Activated T-helper 1 cell treated with anti-CD3 and anti-CD28 coated beads, Interleukin-12 subunit alpha, Interleukin-12 subunit beta, Interleukin-2, Interleukin-4 antibody, amounts not matched to agents 30 ng/mL and 10 ng/mL and 1 ng/mL, durations not matched to agents 14 hours and 24 hours and 36 hours (primary cell): ENCODE measurements at places on chromosomes 5 and 9. TPM values are rescaled to one million over a fixed set of nuclear protein-coding genes. Genes with fewer than 3 reads are reported as not detected.
A peak's percentile ranks its signal among the peaks of the same experiment; 100 is the strongest.

The SOHLH1 gene
- total RNA-seq, result not detected in 2 replicates

The ANKRD34B gene
- not detected in 2 replicates for total RNA-seq

The NR6A1 gene
- total RNA-seq, result 1.7 and 2.3 TPM in 2 replicates

The CCL21 gene
- not detected in 2 replicates for total RNA-seq

The PCDHB16 gene
- not detected in 2 replicates for total RNA-seq

- no peak overlapping the region for H3K4me3 ChIP-seq
- no peak for DNase-seq
- peaks cover 15% of the 10 kb centered on the region for H3K27me3 ChIP-seq
- no peak overlapping the region for H3K27ac ChIP-seq
These were observed 28.5 kb upstream of the PUM3 start for GRCh38 chr9:2872250-2872930.

- H3K27me3 ChIP-seq, result no peaks in the 10 kb centered on the region
- peak within 1 kb of the TSS; percentile 85 for H3K27ac ChIP-seq
- peak; percentile 58 for DNase-seq
- H3K36me3 ChIP-seq, result no peaks in the 10 kb centered on the region
- peaks cover 24% of the 10 kb centered on the region for H3K4me1 ChIP-seq
These were observed at the start of gene DOCK8 for GRCh38 chr9:214648-215493. DOCK8 (plus strand) TSS chr9:214865; CDS start chr9:214977, 112 bp downstream.

DNA sequence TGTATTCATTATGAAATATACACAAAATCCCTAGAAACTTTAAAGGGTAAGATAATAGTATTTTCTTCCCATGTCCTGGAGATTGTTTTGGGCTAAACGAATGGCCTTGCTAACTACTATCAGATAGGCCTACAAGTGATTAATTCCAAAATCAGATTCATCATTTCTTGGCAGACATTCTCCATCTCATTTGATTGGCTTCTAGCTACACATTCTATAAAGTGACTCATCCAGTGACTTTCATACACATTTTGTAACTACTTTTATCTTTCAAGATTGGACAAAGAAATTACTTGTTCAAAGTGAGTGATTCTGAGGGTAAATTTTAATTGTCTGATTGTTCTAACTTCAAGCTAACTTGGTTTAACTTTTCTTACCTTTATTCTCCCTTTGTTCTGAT lies 93.3 kb downstream of the RAPGEF6 start:
- no peak for DNase-seq
- no peaks in the 10 kb centered on the region for H3K27me3 ChIP-seq
- H3K27ac ChIP-seq, result peak overlapping the region; percentile 23
- peaks cover 82% of the 10 kb centered on the region for H3K4me1 ChIP-seq
- peaks cover 43% of the 10 kb centered on the region for H3K36me3 ChIP-seq
- no peak overlapping the region for H3K4me3 ChIP-seq

DNA sequence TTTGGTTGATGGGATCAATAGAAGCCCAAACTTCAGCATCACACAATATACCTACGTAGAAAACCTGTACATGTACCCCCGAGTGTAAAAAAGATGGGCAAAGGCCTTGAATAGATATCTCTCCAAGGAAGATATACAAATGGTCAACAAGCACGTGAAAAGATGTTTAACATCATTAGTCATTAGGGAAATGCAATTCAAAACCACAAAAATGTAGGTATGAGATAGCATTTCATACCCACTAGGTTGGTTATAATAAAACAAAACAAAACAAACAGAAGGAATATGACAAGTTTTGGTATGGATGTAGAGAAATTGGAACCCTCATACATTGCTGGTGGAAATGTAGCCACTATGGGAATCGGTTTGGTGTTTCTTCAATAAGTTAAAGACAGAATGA lies 33.1 kb upstream of the PPARGC1B start:
- no peaks in the 10 kb centered on the region for H3K36me3 ChIP-seq
- H3K27me3 ChIP-seq, result peaks cover 11% of the 10 kb centered on the region
- H3K4me3 ChIP-seq, result no peak overlapping the region

DNA sequence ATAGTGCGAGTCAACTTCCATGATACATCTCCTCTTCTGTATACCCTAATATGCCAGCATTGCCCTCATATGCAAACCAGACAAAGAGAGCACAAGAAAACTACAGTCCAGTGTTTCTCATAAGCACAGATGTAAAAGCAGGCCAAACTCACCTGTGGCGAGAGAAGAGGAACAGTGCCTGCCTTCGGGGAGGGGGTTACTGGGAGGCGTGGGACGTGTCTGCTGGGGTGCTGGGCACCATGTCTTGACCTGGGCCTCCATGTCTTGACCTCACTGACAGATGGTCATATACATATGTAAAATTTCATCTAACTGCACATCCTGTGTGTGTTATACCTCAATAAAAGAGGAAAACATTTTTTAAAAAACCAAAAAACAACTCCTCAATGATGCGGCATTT lies 159.3 kb upstream of the PPP1R26 start:
- peaks cover 8% of the 10 kb centered on the region for H3K27me3 ChIP-seq
- no peaks in the 10 kb centered on the region for H3K36me3 ChIP-seq
- H3K27ac ChIP-seq, result no peak overlapping the region
- no peaks in the 10 kb centered on the region for H3K4me1 ChIP-seq
- no peak for DNase-seq

DNA sequence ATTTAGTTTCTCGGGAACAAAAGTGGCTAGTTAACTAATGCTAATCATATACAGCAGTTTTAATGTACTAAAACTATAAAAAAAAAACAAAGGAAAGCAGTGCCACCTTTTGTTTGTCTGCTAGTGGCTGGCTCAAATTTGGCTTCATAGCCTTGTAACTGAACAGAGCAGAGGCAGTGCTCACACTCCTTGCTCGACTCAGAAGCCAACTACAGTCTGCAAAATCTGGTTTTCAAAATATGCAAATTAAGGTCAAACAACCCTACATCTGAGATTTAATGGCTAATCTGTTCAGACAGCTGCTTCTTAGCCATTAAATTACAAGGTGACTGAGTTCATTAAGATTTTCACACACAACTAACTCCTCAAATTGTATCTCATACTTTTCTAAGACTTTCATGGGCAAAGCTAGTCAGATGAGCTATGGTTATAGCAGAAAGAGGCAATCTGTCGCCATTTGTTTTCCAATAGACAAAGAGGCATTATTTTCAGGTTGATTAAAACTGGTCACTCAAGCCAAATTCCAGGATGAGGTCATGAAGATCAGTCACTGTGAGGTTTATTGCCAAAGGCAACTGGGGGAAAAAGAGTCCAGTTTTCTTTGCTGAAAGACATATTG lies 56.8 kb upstream of the EPB41L4A start:
- H3K36me3 ChIP-seq, result no peaks in the 10 kb centered on the region
- H3K27ac ChIP-seq, result no peak overlapping the region
- peaks cover 8% of the 10 kb centered on the region for H3K27me3 ChIP-seq
- H3K4me1 ChIP-seq, result no peaks in the 10 kb centered on the region
- H3K4me3 ChIP-seq, result no peak overlapping the region

DNA sequence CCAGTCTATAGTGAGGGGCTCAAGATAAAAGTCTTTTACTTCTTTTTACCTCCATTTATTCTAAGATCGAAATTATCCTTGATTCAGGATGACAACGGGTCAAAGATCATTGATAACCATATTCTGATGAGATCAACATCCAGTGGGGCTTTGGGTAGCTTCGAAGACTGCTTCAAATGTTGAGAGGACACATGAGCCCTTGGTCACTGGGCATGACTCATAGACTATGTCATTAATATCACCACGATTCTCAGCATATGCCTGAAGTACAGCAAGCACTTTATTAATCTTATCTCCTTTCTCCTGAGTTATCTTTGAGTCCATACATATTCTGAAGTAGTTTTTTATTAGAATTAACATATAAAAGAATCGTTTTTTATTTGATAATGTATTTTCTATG lies 117.1 kb upstream of the DAB2 start:
- no peaks in the 10 kb centered on the region for H3K36me3 ChIP-seq
- no peak for DNase-seq
- H3K4me3 ChIP-seq, result no peak overlapping the region
- H3K27ac ChIP-seq, result no peak overlapping the region
- no peaks in the 10 kb centered on the region for H3K4me1 ChIP-seq

- H3K4me1 ChIP-seq, result no peaks in the 10 kb centered on the region
- no peak overlapping the region for H3K4me3 ChIP-seq
- H3K36me3 ChIP-seq, result no peaks in the 10 kb centered on the region
- no peak overlapping the region for H3K27ac ChIP-seq
These were observed 199.8 kb downstream of the ZNF608 start for GRCh38 chr5:124546643-124547042.

- H3K4me3 ChIP-seq, result peak within 1 kb of the TSS; percentile 92
- H3K27me3 ChIP-seq, result peaks cover 34% of the 10 kb centered on the region
- H3K36me3 ChIP-seq, result no peaks in the 10 kb centered on the region
- DNase-seq, result no peak
- H3K4me1 ChIP-seq, result peaks cover 24% of the 10 kb centered on the region
These were observed at the start of gene PTGR1 for GRCh38 chr9:111599092-111599954. PTGR1 (minus strand) TSS chr9:111599647; CDS start chr9:111597422, 2,225 bp downstream.

GRCh38 chr5:51203598-51203997 lies 179.7 kb upstream of the ISL1 start:
- DNase-seq, result no peak
- H3K4me1 ChIP-seq, result no peaks in the 10 kb centered on the region
- H3K27ac ChIP-seq, result no peak overlapping the region
- no peaks in the 10 kb centered on the region for H3K27me3 ChIP-seq
- no peak overlapping the region for H3K4me3 ChIP-seq
- no peaks in the 10 kb centered on the region for H3K36me3 ChIP-seq

DNA sequence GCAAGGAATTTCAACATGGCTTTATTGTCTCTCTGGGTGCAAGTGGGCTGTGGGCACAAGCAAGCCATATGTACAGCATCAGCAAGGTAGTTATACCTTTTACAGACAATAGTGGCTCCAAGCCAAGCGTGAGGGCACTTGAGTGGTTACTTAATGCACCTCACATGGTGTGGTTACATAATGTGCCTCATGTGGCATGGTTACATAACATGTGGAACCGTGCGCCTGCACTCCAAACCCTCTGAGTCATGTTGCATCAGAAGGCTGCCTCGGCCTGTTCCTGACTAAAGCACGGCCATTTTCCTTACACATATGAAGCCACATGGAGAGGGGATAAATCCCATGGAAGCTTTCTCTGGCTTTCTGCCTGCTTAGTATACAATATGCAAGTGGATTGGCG lies 150.9 kb downstream of the OSTF1 start:
- H3K4me3 ChIP-seq, result no peak overlapping the region
- H3K27me3 ChIP-seq, result peaks cover 4% of the 10 kb centered on the region
- no peak overlapping the region for H3K27ac ChIP-seq
- no peak for DNase-seq
- no peaks in the 10 kb centered on the region for H3K36me3 ChIP-seq
- no peaks in the 10 kb centered on the region for H3K4me1 ChIP-seq
